ENCODE measurements at places on chromosomes 2 and 18. TPM values are rescaled to one million over a fixed set of nuclear protein-coding genes. Genes with fewer than 3 reads are reported as not detected.
A peak's percentile ranks its signal among the peaks of the same experiment; 100 is the strongest.

DNA sequence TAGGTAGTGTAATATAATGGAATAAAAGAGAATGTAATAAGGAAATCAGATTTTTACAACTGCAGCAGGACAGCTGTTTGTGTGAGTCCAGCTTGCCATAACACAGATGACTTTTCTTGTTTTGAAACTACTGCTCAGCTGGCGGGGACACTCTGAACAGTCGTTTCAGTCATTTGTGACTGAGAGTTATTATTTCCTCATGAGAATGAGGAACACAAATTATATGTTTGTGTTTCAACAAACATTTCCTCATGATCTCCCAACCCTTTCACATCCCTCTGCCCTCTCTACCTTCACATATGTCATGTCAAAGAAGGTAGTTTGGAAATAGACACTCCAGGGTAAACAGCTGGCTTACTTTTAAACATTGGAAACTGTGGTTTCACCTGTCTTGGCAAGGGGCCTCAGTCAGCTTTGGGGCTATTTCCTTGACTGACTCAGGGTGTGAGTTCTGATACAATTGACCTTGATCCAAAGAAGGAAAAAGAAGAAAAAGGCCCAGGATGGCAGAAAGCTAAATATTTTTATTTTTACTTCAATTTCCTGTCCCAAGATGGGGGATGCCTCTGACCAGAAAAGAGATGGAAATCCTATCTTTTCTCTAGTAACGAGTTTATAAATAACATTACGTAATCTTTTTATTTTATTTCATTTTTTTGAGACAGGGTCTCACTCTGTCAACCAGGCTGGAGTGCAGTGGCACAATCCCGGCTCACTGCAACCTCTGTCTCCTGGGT, 593 bp downstream of the SP140L start:
- H3K27ac ChIP-seq, result peak overlapping the region; percentile 54
- no peak for DNase-seq
- peak overlapping the region; percentile 56 for H3K4me3 ChIP-seq

COQ10B gene
- total RNA-seq, result 44.1 TPM

DDX1 gene
- 136 TPM for total RNA-seq

GRCh38 chr18:55422456-55423180, 165.4 kb downstream of the TCF4 start:
- peak overlapping the region; percentile 73 for H3K27ac ChIP-seq
- H3K27me3 ChIP-seq, result no peaks in the 10 kb centered on the region
- H3K4me1 ChIP-seq, result peaks cover 15% of the 10 kb centered on the region
- H3K4me3 ChIP-seq, result peak overlapping the region; percentile 53
